B cell (primary cell): ENCODE measurements at places on chromosomes 3 and 15. TPM values are rescaled to one million over a fixed set of nuclear protein-coding genes. Genes with fewer than 3 reads are reported as not detected.
A peak's percentile ranks its signal among the peaks of the same experiment; 100 is the strongest.

Gene TTLL13
- total RNA-seq, result 0.22 and 0.42 TPM in 2 replicates

Gene ULK4
- 27.2 and 33.7 TPM in 2 replicates for total RNA-seq

Gene KNG1
- total RNA-seq, result not detected in 2 replicates

Gene GOLGA8H
- total RNA-seq, result 0.19 TPM in 1 of 2 replicates, not detected in the other

DNA sequence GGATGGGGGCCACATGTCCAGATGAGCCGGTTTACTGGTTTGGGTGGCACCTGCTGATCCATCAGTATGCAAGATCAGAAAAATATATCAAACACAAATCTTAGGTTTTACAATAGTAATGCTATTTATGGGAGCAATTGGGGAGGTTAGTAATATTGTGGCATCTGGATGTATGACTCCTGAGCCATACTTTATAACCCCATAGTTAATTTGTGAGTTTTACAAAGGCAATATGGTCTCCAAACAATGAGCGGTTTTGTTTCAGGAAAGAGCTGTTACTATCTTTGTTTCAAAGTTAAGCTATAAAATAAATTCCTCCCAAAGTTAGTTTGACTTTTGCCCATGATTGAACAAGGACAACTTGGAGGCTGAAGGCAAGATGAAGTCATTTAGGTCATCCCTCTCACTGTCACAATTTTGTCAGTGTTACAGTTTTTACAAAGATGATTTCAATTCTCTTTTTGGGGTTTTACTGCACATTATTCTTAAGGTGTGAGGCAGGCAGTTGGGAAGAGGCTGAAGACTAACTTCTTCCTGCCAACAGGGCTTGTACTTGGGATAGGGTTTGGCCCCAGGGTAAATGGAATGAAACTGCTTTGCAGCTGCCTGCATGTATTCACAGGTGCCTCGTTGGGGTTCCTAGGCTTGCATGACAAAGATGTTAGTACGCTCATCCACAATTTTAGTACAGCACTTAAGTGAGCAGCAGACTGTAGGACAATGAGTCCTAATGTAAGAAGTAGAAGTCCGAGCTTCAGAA is 296.6 kb upstream of the NDN start:
- DNase-seq, result no peak

DNA sequence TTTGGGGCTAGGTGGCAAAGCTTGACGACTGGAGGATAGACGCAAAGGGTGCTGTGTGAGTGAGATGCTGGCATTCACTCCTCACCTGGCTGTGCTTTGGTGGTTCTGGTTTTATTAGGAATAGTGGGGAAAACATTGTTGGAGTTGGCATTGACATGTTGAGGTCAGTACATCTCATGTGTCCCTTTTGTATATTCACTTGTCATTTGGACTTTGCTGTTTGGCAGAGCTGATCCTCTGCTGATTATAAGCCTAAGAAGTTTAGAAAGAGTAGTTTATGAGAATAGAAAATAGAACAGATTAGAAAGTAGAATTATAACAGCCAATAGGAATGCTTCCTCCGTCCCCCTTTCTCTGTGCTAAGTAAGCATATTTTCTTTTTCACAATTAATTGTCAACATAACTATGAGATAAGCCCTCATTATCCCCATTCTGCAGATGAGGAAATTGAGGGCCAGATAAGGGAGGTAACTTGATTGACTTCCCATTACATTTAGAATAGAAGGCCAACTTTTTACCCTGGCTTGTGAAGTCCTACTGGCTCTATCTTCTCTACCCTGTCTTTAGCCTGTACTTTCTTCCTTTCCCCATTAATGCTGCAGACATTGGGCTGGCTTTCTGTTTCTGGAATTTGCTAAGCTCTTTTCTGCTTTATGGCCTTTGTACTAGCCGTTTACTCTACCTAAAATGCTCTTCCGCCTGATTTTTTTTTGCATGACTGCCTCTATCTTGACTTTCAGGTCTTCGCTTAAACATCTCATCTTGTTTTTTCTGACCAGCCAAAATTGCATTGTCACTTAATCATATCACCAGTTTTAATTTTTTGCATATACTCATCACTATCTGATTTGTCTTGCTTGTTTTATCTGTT is 12.8 kb downstream of the ITPR1 start:
- DNase-seq, result no peak

GRCh38 chr3:48739955-48740823 is 23.2 kb upstream of the IP6K2 start:
- peak; percentile 67 for DNase-seq

DNA sequence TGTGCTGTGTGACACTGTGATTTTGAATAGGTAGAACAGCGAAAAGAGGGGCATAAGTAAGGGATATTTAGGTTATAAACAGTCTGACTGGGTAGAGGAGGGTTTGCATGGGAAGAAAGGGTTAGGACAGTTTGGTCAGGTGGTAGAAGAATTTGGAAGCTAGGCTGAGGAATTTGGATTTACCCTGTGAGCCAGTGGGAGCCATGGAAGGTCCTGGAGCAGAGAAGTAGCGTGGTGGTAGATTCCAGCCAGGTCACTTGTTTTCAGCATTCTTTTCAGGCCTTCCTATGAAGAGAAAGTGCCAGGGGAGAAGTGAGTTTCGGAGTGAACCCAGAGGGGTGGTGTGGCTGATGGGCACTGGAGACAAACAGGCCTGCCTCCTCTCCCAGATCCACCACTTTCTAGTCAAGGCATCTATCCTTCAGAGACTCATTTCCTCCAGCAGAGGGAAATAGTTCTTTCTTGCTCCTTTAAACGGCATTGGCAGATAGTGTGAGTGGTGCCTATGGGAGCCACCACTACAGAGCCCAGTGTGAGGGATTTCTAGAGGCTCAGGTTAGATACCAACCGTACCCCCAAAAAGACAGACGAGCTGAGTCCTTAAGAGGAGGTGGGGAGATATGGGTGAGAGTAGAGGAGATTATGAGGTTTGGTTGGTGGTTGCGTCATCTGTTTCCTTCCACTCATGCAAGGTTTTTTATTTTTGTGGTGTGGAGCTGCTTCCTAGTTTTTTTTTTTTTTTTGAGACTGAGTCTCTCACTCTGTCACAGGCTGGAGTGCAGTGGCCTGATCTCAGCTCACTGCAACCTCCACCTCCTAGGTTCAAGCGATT is 21.2 kb downstream of the PXK start:
- DNase-seq, result peak; percentile 81

DNA sequence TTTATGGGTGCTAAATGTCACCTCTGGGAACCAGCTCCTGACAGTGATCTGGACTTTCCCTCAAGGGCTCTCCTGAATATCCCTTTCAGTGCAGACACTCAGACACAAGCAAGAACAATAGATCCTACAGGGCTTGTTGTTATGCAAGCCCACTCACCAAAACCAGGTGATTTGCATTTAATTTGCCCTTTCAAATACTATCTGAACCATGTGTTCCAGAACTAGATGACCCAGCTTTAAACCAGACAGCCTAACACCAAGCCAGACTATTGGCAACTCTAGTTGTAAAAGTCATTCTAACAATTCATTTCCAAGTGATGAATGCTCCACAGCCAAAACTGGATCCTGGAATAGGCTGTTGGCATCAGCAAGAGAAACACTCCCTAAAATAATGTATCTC is 5.6 kb upstream of the ATP8B4 start:
- DNase-seq, result no peak

GRCh38 chr15:22794621-22795167 is 8.2 kb downstream of the NIPA1 start:
- no peak for DNase-seq

GRCh38 chr3:100041328-100041749 is 73.0 kb downstream of the FILIP1L start:
- no peak for DNase-seq

GRCh38 chr3:117798687-117799386 is 1089.3 kb downstream of the TUSC7 start:
- DNase-seq, result no peak

- DNase-seq, result no peak
These were observed 26.7 kb downstream of the RAD51 start for GRCh38 chr15:40721701-40722100.

DNA sequence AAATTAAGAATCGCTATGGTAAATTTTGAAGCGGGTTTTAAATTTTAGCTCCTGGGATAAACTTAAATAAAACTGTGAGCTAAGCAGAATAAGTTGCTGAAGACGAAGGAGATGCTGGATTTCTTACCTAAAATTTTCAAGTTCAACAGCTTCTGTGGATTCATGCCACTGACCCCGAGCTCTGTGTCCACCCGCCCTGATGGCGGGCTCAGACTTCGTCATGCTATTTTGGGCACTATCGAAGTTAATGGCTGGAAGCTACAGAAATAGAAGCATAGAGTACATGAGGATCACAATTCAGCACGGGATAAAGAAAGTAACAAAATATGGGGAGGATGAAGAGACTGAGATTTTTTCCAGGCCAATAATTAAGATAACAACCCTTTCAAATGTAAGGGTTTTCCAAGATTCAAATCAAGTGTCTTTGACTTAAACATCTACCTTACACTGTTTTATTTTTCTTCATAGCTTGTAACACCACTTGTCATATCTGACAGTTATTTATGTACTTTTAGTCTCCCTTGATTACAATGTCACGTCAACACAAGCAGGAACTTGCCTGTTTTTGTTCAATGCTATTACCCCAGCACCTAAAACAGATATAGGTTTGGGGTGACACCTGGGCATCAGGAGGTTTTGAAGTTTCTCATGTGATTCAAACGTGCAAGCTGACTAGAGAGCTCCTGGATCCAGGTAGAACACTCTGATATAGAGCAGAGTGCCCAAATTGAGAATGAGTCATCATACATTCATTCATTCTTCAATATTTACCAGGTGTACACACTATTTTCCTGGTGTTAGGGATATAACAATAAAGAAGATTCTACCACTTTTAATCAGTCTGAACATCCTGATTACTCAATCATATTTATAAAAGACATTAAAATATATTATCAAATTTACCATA is 23.0 kb downstream of the NEK10 start:
- DNase-seq, result no peak

- peak; percentile 66 for DNase-seq
These were observed 9.7 kb downstream of the PLA2G4D start for GRCh38 chr15:42084465-42085235.

DNA sequence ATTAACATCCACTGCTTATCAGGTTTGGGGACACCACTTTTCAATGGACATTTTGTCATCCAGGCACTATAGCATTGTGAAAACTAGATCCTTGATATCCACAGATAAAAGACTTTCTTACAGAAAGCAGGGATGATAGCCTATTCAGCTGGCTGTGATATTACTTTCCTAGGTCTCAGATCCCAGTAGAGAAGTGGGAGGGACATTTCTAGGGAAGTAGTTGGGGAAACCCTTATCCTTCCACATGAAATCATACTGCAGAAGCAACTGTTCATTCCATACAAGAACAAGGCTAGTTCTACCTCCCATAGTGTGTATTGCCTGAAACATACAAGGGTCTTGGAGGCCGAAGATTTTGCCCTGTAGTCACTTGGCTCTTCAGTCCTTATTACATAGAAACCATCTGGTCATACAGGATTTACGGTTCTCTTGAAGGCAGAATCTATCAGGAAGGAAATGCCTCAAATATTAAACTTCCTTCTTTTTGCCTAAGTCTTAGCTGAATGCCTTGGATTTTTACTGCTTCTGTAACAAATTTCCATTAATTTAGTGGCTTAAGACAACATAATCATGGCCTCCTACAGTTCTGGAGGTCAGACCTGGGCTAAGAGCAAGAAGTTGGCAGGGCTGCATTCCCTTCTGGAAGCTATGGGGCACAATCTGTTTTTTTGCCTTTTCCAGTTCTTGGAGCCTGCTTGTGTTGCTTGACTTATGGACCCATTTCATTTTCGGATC is 119.4 kb downstream of the ECT2 start:
- DNase-seq, result no peak

GRCh38 chr3:128775906-128776542 is 50.0 kb downstream of the RAB7A start:
- no peak for DNase-seq

DNA sequence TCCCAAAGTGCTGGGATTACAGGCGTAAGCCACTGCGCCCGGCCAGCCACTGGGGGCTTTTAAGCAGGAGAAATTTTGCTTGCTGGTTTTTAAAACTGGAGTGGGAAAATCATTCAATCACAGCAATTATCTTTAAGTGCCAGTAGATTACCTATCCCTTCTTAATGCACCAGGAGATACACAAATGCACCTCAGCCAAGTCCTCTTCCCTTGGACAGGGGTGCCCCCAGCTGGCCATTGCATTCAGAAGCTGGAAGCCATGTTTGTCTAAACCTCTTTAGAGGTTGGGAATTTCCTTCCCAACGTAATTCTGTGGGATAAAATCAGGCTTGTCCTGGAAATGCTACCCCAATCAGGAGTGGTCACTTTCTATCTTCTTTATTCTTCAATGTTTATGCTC is 26.6 kb downstream of the MIX23 start:
- peak; percentile 20 for DNase-seq

DNA sequence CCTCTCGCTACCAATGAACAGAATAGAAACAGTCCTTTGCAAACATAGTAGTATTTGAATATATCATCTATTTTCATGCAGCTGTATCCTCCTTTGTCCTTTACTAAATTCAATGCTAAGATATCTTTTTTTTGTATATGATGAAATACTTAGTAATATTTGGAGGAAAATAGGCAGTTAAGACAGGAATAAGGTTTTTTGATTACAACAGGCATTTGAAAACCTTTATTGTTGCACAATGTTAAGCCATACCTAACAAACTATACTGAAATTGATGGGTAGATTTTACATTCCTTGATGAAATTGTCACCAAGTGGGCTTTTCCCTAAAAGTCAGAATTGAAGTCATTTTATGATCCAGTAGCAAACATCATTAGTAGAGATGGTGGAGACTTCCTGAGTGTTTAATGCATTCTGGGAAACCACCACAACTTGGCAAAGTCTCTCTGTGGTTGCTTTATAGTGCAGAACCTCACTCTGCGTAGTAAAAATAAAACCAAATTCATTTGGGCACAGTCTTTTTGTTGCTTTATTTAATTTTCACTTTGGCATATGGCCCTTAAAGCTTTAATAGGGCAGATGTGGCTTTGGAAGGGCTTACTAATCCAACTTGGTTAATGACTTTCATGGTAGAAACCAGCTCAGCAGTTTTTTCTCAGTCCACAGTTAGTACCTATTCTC is 216.0 kb downstream of the DIPK2A start:
- DNase-seq, result no peak

DNA sequence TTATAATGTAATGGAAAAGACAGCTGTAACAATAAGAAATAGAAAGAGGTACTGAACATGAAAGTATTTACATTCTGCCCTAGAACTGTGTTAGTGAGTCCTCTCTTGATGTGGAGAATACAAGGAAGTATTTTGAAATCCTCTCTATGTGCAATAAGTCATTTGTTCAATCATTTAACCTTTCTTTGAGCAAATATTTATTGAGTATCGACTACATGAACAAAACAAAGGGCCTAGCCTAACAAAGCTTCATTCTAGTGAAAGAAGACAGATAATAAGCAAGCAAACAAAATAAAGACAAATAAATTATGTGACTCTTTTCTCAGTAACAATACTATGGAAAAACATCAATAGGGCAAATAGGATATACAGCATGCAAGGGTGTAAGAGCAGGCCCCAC is 354.9 kb upstream of the ATP11B start:
- no peak for DNase-seq

DNA sequence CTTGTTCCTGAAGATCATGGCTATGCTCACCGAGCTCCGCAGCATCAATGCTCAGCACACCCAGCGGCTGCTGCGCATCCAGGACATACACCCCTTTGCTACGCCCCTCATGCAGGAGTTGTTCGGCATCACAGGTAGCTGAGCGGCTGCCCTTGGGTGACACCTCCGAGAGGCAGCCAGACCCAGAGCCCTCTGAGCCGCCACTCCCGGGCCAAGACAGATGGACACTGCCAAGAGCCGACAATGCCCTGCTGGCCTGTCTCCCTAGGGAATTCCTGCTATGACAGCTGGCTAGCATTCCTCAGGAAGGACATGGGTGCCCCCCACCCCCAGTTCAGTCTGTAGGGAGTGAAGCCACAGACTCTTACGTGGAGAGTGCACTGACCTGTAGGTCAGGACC is 35.2 kb downstream of the NR1I2 start:
- DNase-seq, result no peak
